ENCODE measurements at places on chromosomes 5 and 9.

DNA sequence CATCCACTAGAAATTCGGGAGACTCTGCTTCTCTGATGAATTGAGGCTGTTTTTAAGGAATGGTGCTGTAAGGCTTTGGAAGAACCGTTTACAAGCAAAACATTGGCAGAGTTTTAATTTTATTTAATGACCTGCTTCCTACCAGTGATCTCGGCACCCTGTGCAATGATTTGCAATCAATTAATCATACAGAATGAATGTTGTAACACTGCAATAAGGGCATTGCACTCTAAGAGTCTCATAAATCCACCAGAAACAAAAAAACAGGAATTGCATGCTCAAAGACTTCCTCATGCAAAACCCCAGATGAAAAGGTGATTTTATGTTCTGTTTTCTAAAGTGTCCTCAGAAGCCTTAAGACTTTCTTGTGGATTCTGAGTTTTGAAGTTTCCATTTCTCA lies 295.7 kb downstream of the ARHGEF28 start:
- no peak for DNase-seq

- no peak for DNase-seq
Observed at GRCh38 chr9:4691795-4692194, 12.4 kb downstream of the CDC37L1 start.

DNA sequence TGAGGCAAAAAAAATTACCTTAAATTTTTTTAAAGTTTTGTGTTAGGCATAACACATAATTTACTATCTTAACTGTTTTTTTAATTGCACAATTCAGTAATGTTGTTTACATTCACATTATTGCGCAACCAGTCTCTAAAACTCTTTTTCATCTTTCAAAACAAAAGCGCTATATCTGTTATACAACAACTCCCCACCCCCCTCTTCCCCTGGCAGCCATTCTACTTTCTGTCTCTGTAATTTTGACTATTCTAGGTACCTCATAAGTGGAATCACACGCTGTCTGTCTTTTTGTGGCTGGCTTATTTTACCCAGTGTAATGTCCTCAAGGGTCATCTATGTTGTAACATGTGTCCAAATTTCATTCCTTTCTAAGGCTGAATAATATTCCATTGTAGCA lies 241.5 kb upstream of the DMRT1 start:
- DNase-seq = no peak

DNA sequence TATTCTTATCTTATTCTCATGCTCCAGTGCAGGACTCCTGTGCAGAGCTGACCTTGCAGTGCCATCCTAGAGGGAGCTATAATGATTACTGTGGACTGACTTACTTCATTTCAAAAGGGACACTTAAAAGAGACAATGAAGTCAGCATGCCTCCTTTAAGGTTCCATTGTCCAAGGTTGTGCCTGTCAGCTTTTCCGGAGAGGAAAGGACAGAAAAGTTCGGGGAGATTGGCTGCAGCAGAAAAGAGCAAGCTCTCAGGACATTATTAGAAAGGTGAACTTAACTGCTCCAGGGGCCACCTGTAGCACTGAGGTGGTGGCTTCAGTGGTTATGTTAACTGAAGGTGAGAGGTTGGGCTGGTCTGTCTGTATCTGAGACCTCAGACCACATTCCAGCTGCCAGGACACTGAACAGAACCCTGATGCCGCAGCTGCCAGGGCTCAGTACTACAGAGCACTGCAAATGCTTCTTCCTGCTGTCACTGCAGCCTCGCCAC lies 112.9 kb downstream of the ST8SIA4 start:
- no peak for DNase-seq

DNA sequence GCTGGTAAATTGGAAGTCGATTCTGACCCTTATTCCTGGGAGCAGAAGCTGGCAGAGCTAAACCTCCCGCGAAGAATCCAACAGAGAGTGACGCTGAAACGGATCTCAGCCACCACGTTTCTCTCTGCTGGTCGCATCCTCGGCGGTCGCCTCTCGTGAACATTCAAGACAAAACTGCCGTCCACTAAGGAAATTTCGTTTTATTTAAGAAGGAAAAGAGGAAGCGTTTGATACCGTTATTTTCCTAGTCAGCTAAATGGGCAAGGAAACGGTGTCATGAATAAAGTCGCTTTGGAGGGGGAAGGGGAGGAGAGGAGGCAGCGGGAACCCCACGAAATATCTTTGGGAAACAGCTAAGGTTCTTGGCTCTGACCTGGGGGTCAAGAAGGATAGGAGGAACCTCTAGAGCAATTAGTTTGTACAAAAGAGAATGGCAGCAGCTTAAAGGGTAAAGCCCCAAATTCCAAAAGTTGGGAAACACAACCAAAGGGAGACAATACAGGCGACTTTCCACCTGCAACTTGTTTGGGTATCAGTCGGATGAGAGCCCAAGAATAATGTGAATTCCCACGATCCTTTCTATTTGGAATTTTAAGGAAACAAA lies 1.9 kb downstream of the FOXB2 start:
- DNase-seq = no peak

All from effector memory CD8-positive, alpha-beta T cell (primary cell).